ENCODE measurements at places on chromosomes 7 and 10.

- no peak for DNase-seq
Measured at GRCh38 chr10:11588873-11589574, 22.4 kb downstream of the USP6NL start.

- no peak for DNase-seq
Measured at GRCh38 chr10:108544500-108545120, 1378.7 kb downstream of the XPNPEP1 start.

GRCh38 chr10:1824928-1825327 is 87.6 kb upstream of the ADARB2 start:
- DNase-seq: no peak

- no peak for DNase-seq
Measured at GRCh38 chr10:1601406-1601805, 135.9 kb downstream of the ADARB2 start.

DNA sequence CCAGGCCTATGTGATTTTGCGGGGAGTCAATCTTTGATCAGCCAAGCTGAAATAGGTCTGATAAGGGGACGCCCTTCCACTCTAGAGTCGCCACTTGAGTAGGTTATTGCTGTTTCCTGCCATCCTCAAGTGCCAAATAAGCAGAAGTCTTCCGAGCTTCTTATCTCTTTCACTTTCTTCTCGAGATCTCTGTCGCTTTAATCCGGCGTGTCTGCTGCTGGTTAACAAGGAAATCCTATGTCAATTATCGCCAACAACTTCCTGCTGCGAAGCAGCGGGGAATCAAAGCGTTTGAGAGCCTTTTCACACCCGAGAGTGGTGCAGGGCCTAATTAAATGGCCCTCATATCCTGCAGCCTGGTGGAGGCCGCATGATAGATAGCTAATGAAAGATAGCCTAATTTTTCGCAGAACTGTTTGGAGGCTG is 215.9 kb downstream of the RAB11FIP2 start:
- DNase-seq: no peak

GRCh38 chr7:127741764-127742375 is 89.9 kb downstream of the SND1 start:
- no peak for DNase-seq

- no peak for DNase-seq
Measured at GRCh38 chr7:128039544-128039953, 8.3 kb upstream of the LRRC4 start.

- no peak for DNase-seq
Measured at GRCh38 chr7:41586931-41587640, 115.8 kb downstream of the INHBA start.

- DNase-seq: no peak
Measured at GRCh38 chr7:79272066-79272669, 181.3 kb downstream of the MAGI2 start.

DNA sequence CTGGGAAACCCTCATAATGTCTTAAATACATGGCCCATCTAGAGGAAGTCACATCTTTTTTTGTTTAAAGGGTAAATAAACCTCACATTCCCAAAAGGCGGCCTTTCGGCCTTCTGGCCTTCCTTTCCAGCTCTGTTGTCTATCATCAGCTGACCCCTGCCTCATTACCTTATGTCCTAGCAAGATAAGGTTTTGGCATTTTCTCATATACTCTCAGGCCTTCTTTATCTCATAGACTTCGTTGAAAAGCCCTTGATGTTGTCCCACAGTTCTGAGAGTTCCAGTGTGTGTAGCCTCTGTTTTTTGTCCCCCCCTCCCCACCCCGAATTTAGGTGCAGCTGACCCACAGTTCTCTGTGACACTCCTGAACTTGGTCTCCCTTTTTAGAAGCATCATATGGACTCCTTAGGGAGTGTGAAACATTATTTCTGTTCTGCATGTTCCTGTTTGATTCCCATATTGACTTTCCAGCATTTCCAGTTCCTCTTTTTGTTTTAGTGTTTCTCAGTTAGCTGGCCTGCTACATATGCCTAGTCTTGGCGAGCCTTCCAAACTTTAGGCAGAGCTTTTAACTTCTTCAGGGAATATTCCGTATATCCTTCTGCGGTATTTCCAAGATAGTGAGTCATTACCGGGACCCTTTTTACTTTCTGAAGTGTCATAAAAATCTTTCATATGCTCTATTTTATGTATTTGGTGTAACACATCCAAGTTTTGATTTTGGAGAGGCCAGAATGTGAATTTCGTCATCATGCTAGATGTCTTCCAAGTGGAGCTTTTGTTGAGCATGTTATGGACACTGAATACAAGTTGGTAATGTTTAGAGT is 138.5 kb downstream of the LRRC4 start:
- no peak for DNase-seq

DNA sequence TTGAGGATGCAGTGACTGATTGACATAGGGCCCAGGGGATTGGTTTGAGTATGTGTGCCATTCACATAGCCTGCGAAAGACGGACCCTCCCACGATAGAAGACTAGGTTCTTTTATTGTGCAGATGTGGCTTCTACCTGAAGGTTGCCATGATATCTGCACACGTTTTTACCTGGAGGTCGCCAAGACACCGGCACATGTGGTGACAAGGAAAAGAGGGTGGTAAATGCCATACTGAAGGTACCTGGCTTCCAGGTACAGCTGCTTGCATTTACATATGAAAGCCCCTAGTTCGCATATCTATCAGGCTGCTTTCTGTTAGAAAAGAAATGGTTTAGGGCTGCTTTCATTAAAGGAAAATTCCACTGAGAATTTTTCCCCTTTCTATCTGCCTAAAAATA is 43.6 kb downstream of the ZNF22 start:
- DNase-seq: no peak

DNA sequence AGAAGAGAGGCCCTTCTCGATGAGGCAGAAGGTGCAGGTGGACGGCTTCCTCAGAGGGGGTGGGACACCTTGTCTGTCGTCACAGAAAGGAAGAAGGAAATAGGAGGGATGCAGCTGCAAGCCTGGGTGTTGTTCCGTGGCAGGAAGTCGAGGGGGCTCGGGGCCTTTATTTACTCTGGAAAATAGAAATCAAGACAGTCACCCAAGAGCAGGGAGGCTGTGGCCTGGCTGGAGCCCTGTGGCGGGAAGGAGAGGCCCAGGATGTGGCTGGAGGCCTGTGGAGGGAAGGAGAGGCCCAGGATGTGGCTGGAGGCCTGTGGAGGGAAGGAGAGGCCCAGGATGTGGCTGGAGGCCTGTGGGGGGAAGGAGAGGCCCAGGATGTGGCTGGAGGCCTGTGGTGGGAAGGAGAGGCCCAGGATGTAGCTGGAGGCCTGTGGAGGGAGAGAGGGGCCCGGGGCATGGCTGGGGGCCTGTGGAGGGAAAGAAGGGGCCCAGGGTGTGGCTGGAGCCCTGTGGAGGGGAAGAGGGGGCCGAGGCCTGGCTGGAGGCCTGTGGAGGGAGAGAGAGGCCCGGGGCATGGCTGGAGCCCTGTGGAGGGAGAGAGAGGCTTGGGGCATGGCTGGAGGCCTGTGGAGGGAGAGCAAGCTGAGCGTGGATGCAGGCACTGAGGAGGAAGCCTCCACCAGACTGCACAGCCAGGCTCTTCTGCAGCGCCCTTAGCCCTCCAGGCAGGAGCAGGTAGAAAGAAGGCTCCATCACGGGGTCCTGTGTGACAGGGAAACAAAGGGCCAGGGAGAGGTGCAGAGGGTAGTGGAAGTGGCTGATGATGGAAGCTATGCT is 97.3 kb upstream of the SFMBT2 start:
- no peak for DNase-seq

DNA sequence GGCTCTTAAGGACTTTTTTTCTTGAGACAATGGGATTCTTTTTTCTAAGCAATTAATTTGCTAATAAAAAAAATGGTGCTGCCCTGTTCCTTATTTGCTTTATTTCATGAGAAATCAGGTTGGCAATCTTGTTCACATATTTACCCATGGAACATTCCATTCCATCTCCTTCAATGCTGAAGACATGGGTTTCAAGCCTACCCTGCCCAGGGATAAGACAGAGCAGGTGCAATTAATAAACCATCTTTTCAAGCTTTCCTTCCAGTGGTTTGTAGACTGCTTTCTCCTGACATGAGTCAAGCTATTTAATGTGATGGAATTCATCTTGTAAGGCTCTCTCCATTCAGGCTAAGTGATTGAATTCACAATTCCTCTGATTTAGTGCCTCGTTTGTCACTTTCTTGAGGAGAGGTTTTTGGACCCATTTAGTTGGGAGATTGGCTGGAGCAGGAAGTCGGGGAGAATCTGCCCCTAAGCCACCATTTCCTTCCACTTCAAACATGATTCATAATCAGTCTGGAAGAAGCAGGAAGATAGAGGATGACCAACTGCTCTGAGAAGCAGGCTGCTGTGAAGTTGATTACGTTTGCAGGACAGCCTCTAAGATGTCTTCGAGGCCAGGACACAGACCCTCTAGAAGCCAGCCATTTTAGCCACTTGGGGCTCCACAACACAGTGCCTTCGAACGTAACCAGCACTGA is 552.4 kb upstream of the GALNT17 start:
- no peak for DNase-seq

- DNase-seq: no peak
Measured at GRCh38 chr7:152870106-152870693, 110.6 kb downstream of the ACTR3B start.

DNA sequence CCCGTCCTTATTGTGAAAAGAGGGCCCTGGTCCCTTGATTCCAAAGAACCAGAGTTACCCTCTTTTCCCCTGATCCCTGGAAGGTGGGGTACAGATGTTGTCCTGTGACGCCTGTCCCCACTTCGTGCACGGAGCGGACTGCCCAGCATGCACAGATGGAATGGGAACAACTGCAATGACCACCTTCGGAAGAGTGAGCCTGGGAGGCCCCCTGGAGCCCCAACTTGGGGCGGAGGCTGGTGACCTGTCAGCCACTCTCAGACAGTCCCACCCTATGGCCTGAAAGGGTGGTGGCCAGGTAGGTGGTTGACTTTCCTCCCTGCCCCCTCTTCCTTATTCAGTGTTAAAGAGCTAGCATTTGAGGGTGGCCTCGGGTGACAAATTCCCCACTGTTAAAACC is 196.6 kb upstream of the GALNT17 start:
- no peak for DNase-seq

GRCh38 chr10:72126184-72126871 is 38.0 kb upstream of the SPOCK2 start:
- DNase-seq: no peak

GRCh38 chr10:132463333-132464255 is 66.6 kb downstream of the PWWP2B start:
- no peak for DNase-seq

- no peak for DNase-seq
Measured at GRCh38 chr10:93436591-93437085, 45.5 kb downstream of the MYOF start.

- DNase-seq: no peak
Measured at GRCh38 chr7:48090095-48090805, 1.2 kb downstream of the UPP1 start.

All from T-helper 22 cell (primary cell).